Memory B cell (primary cell): ENCODE measurements at places on chromosomes 1 and 21.

- no peak for DNase-seq
Observed at GRCh38 chr1:110292031-110292741, 47.0 kb upstream of the RBM15 start.

DNA sequence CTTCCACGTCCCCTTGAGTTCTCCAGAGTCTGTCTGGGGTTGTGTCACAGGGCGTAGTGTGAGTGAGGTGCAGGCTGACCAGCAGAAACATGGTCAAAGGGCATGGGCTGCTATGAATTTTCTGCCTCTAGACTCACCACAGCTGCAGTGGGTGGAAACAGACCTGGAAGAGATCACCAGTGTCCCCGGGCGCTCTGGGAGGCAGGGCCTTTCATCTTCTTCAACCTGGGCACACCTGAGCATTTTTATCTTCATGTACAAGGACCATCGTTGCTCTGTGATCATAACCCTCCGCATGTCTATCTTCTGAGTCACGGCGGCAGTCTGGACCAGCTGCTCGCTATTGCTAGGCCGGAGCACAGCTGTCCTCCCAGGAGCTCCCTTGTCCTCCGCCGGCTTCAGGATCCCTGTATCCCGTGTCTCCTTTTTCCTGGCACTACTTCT is 29.6 kb downstream of the DEGS1 start:
- no peak for DNase-seq

- DNase-seq = no peak
Observed at GRCh38 chr1:177287994-177288393, 117.2 kb downstream of the BRINP2 start.

DNA sequence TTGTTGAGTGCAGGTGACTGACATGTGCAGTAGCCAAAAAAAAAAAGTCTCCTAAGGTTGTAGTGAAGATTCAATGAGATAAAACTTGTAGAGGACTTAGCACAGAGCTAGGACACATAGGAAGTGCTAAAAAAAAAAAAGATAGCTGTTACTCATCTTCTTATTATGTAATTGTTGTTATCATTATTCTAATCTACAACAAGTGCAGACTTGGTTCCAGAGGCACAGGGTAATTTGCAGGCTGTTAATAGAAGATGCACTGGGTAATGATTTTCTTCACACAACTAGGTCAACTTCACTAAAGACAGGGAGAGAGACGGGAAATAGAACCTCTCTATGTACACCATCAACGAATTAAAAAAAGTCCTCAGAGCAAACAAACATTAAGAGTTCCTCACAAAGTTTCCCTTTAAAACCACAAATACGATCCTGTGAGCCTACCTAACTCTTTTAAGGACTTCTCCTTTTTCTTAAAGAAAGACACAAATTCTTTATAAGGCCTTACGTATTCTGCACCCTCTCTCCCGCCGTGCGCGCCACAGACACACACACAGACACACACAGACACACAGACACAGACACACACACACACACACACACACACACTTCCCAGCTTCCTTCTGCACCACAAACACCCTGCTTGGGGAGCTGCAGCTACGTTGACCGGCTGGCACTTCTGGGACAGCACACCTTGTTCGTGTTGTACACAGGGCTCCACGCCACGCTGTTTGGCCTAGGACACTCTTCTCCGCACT is 49.8 kb upstream of the GADD45A start:
- no peak for DNase-seq

- no peak for DNase-seq
Observed at GRCh38 chr1:185720633-185721272, 13.4 kb upstream of the HMCN1 start.

- no peak for DNase-seq
Observed at GRCh38 chr1:6014130-6014999, 22.1 kb upstream of the NPHP4 start.

DNA sequence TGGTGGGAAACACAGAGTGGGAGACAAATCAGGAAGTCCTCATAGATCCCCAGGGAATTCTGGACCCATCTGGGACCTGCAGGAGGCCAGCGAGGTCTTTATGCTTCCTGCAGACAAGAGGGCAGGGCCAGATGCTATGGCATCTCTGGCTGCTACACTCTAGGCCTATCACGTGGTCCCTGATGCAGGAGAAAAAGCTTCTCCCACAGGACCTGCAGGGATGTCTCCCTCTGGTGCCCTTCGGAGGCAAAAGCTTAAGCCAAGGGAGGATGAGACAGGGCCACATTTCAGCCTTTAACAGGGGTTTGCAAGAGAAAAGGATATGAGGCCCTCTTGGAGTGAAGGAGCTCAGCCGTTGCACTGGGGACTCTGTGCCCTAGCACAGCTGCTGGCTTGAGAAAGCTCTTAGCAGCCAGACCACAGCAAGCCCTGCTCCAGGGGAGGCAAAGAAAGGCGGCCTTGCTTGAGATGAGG is 243.0 kb downstream of the C1orf94 start:
- no peak for DNase-seq

DNA sequence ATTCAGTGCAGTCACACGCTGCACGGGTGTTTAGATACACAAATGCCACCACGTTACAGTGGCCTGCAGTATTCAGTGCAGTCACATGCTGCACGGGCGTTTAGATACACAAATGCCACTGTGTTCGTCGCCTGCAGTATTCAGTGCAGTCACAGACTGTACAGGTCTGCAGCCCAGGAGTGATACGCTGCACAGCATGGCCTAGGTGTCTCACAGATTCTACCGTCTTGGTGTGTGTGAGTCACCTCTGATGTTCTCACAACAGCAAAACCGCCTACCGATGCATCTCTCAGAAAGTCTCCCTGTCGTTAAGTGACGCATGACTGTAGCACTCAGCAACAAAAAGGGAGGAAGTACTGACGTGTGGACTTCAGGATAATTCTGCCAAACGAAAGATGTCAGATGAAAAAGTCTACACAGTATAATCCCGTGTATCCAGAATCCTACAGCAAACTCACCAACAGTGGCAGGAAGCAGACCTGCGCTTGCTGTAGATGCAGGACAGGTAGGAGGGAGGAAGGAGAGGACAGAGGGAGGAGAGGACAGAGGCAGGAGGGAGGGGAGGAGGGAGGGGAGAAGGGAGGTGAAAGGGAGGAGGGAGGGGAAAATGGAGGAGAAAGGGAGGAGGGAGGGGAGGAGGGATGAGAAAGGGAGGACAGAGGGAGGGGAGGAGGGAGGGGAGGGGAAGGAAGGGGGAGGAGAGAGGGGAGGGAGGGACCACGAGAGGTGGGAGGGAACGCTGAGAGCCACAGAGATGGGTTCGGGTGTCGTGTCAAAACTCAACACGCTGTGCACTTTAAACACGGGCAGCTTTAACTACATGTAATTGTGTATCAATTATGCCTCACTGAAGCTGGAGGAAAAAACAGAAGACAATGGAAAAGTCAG is 36.3 kb upstream of the PCBP3 start:
- no peak for DNase-seq

DNA sequence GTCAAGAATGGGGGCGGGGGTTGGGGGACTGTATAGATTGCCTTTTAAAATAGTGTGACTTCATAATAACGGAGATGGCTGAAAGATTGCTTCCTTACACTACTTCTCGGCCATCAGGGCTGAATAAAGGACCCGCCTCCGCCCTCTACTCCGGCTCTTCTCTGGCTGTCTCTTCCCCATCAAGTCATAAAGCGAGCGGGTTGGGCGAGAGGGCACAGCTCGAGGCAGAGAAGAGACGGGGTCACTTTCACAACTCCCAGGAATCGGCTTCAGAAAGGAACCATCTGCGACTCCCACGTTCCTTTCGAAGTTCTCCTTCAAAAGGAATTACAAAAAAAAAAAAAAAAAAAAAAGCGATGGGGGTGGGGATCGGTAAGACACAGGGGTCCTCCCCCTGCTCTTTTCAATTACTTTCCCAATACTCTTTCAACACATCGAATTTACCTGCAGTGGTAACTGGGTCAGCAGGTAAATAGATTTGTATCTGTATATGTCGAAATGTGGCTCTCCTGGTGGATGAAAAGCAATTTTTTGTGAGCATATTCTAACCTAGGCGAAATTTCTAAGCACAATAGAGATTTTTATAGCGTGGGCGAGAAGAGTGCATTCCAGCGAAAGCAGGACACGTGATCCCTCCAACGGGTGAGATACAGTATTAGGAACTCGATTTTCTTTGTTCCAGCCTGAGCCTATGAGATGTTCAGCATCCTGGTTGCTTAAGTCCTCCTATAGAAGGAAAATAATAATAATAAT is 2.0 kb downstream of the LRRC7 start:
- no peak for DNase-seq

GRCh38 chr1:243268751-243269460 is 13.1 kb downstream of the SDCCAG8 start:
- DNase-seq = no peak

DNA sequence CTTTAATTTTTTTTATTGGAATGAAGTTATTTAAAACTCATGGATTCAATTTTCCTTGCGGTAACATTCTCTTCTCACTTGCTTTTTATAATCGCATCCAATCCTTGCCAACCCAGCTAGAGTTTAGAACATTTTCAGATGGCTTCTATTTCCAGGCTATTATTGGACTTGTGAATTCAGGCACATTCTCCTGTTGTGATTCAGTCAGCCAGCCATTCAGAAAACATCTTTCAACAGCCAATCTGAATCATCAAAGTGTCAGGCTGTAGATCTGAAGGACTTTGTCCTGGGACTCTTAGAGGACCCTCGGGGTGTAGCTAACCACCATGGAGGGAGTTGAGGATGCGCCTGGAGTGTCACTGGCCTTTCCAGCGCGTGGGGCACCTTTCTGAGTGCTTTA is 92.4 kb downstream of the PRDM2 start:
- no peak for DNase-seq
